Astrocyte of the spinal cord (primary cell): ENCODE measurements at places on chromosomes 5 and 9.

GRCh38 chr5:33237471-33237870 is 203.3 kb upstream of the TARS1 start:
- no peak for DNase-seq

GRCh38 chr5:59800347-59800893 is 93.1 kb downstream of the PDE4D start:
- DNase-seq = no peak

DNA sequence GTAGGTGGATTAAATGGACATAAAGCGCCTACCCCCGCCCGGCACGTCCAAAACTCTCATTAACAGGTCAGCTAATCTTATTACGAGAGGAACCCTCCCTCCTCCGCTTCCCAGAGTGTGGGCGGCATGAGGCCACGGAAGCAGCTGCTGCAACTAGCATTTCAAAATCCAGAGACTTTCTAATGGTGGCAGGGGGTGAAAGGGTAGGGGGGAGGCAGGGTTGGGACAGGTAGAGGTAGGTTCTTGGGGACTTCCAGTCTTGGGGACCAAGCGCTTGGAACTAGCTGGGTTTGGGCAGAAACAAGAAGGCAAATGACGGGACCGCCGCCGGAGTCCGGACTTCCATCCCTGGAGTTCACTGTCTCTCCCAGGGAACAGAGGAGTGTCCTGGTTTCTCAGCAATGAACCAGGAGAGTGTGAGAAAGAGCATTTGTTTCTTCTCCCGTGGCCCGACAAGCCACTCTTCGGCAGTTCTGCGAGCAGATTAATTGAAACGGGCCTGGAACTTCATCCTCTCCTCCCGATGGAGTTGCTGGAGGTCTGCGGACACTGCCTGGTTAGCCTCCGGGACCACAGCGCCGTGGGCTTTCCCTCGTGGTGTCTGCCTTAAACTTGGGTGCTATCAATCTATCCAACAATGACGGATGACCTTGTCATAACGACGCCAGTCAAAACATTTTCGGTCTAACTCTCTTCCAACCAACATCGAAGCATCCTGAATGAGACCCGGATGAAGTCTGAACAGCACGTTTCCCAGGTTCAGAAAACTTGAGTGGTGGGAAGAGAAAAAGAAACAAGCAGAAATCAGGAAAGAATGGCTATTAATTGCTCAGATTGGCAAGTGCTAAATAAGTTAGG is 1.6 kb upstream of the PRDM6 start:
- no peak for DNase-seq

DNA sequence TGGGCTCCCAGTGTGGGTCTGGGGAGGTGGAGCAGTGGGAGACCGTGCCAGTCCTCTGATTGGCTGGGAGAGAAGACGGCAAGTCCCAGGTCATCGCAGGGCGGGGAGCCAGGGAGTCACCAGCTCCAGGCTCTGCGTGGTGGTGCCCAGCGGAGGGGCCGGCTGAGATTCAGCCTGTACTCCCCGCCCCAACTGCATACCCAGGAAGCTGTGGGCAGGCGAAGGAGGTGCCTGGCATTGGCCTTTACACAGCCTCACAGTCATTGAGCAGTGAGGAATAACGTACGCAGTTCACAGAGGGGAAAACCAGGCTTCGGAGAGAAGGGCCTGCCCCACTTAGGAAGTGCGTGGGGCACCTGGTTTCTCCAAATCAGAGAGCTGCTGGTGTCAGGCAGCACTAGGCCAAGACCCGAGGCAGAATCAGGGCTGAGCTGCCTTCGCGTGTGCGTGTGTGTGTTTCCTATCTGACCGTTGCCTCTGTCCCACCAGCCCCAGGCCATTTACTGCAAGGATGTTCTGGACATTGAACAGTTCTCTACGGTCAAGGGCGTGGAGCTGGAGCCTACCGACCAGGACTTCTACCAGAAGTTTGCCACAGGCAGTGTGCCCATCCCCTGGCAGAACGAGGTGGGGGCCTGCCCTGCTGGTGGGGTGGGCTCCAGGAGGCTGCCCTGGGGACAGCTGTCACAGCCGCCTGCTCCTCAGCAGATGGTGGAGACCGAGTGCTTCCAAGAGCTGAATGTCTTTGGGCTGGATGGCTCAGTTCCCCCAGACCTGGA is 6.2 kb upstream of the PRR7 start:
- DNase-seq = no peak

DNA sequence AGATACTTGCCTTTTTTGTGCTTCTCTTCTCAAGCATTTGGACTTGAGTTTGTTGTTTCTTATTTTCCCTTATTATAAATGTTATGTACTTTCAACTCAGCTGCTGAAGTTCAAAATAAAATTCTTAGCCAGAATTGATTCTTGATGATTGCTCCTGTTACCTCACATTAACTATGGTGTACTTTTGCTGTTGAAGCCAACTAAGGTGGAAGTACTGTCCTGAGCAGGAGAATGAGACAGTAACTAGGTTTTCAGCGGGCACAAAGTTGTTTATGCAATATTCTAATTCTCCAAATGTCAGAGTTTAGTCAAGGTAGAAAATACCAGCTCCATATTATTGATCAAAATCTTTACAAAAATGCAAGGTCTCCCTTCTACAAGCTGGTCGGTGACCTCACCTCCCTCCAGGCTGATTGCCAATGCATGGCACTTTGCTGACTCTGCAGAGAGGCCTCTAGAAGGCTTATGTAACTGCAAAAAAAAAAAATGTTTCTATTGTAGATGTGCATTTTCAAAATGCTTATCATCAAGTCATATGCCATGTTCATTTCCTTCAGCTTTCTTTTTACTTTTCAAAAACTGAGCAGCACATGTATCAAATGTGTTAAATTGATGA is 1783.5 kb upstream of the WWC1 start:
- no peak for DNase-seq

GRCh38 chr5:130104895-130105688 is 200.8 kb downstream of the CHSY3 start:
- no peak for DNase-seq

- no peak for DNase-seq
These were observed 52.2 kb downstream of the SGCD start for GRCh38 chr5:156379206-156379605.

DNA sequence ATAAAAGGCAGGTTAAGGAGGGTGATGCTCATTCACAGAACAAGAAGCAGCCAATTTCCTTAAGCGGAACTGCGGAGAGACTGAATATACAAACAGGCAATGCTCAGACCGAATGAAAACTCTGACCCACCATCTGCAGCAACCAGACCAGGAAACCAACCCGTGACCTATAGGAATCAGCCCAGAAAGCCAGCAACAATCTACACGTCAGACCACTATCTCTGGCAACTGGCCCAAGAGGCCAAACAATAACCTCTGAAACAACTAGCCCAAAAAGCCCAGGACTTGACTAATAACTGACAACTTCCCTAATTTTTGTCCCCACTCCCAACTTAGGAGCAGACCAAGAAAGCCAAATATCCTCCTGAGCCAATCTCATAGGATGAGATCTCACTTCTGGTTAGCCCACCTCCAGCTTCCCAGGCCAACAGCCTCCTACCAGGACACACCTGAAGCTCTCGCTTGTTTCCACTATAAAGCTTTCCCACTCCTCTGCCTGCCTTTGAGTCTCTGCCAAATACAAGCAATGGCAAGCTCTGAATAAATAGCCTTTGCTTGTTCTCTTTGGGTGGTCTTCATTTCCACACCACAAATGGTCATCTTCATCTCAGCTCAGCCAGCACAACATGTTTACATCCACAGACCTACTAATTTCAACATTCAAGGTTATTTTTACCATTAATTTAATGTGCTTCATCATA is 168.5 kb downstream of the HSD17B3 start:
- DNase-seq = no peak

GRCh38 chr9:123678038-123678877 is 251.7 kb downstream of the DENND1A start:
- no peak for DNase-seq

DNA sequence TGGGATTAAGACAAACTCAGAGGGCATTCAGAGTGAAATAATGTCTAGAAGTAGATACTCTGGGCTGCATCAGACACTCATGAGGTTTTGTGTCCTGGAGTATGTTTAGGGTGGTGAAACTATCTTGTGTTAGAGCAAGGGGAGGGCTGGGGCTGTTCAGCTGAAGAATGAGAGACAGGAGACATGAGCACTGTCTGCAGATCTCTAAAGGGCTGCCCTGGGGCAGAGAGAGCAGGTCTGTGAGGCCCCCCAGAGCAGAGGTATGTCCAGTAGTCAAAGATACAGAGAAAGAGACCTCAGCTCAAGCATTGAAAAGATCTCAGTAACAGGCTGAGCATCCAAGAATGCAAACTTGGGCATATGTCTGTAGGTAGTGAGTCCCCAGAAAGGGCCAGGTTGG is 45.9 kb upstream of the SHB start:
- no peak for DNase-seq

- no peak for DNase-seq
These were observed 91.2 kb downstream of the ANXA2R start for GRCh38 chr5:42948961-42949347.
